ENCODE measurements at places on chromosomes 3 and 15.

- no peak for DNase-seq
These were observed 6.9 kb upstream of the UBE2E1 start for GRCh38 chr3:23798876-23799275.

- no peak for DNase-seq
These were observed 309.5 kb downstream of the GAP43 start for GRCh38 chr3:115932807-115933206.

DNA sequence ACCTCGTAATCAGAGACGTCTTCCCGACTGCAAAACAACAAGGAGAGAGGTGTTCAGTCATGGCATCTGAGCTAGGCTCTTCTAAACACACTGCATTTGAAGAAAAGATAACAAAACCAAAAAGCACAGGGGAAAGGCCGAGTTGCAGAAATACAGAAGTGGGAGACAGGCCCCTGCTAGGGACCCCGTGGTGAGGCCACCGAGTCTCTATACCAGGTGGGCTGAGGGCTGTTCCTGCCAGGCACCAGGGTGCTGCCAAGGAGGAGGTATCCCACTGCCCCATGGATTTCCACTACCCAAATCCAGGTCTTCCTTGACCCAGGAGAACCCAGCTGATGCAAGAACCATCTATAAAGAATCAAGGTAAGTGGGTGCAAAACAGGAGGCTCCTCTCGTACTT is 31.1 kb downstream of the RAB6B start:
- no peak for DNase-seq

DNA sequence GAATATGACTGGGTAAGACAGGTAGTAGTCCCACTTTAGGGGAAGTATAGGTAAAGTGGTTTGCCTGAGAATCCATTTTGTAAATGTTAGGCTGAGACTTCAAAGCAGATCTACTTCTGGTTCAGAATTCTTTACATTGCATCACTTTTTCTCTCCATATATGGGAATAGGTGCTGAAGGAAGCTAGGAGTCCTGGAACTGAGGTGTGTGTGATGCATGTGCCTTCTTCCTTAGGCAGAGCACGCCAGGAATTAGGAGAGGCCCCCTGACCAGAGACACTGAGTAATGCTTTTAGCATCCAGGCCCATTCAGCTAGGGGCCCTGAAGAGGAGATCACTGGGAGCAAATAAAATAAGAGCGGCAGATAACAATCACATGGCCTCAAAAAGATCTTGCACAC is 69.2 kb upstream of the DCP1A start:
- no peak for DNase-seq

DNA sequence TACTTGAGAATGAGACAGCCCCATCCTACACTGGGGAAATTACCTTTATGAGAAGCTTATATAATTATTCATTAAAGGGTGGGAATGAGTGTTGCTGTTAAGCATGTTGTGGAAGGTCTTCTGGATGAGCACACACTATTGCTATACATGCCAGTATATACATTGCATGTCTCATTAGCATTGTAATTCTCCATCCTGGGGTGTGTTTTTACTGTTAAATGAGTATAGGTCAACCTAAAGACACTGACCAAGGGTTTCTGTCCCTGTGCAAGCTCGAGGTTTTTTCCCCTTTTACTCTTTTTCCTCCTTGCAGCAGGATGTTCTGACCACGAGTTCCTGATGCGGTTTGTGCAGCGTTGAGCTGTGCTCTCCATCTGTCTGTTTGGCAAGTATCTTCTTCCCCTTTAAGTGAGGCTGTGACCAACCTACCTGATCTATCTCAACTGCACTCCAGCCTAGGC is 7.2 kb upstream of the IVD start:
- DNase-seq, result no peak

GRCh38 chr15:25374143-25374542 is 64.7 kb downstream of the UBE3A start:
- no peak for DNase-seq

DNA sequence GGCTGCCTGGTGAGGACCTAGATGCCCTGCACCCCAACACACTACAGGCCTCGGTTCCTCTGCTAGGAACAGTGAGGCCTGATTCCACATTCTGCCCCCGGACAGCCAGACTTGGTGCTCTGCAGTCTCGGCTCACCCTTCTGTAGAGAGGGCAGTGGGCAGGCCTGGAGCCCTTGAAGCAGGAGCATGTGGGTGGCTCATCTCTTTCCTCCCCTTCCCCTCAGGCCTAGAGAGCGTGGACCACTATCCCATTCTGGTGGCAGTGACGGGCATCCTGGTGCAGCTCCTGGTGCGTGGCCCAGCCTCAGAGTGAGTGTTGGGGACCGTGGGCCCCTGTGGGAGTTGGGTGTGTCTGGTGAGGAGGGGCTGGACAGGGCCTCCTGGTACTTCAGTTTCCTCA is 3.3 kb downstream of the AMIGO3 start:
- DNase-seq, result no peak

DNA sequence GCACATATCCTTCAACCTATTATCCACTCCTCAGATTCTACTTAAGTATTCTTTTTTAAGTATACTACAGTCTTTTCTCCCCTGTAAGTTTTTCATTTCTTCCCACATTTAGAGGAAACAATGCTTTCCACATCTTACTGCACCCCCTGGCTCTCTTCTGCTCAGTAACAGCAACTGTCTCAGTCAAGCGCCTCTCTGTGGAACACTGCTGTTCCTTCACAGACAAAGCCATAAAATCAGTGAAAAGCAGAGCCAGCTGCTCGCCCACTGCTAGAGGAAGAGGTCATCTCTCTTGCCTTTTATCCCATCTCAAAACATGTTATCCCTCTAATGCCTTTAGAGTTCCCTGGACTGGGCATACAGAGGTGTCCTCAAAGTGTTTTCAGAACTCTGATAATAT is 24.8 kb downstream of the SERP1 start:
- DNase-seq, result no peak

GRCh38 chr3:14467814-14468620 is 65.6 kb downstream of the SLC6A6 start:
- peak; percentile 77 for DNase-seq

DNA sequence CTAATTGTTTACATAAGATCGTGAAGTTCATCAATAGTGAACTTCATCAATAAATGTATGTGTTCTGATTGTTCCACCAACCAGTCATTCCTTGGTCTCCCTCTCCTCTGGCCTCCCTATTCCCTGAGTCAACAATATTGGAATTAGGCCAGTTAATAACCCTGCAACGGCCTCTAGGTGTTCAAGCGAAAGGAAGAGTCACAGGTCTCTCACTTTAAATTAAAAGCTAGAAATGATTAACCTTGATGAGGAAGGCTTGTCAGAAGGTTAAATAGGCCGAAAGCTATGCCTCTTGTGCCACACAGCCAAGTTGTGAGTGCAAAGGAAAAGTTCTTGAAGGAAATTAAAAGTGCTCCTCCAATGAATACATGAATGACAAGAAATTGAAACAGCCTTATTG is 89.4 kb upstream of the ACKR4 start:
- no peak for DNase-seq

DNA sequence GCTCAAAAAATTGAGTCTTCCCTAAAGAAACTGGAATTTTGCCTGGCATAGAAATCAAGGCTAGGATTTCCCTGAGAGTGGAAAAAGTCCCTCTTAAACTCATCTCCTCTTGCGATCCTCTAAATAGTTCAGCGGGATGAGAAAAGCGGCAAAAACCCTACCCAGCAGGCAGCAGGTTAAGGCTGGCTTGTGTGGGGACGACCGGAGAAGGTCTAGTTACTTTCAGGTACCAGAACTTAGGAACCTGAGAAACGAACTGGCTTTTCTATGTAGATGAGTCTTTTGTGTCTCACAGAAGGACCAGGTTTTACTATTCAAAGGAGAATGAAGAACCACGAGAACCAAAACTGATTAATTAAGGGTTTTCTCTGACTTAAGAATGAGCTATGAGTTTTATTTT is 523.7 kb upstream of the TGFBR2 start:
- no peak for DNase-seq

- no peak for DNase-seq
These were observed 175.0 kb upstream of the TLE3 start for GRCh38 chr15:70272565-70273355.

GRCh38 chr3:12807066-12807465 is 10.6 kb downstream of the CAND2 start:
- DNase-seq, result no peak

DNA sequence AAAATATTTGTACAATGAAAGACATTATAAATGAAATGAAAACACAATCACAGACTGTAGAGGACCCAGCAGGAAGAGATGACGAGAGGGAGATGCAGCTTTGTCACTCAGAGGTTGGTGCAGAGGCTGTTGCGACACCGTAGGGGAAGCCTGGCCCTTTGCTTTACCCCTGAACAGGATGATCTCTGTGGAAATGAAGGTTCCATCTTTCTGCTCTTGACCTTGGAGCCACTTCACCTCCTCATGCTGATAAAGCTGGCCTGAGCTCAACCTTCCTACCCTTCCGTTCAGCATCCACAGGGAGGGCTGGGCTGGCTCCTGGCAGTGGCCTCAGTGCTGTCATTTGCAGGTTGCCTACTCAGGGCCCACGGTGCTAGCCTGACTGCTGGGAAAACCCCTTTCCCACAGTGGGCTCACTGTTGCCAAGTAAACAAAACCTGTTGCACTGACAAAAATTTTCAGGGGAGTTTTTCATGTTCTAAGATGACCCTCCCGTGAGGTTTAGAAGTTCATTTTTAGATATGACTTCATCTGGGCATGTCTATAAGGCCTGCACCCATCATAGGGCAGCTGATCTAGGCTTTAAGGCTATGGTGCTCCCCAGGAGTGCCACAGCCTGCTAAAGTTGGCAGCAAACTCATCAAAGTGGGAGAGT is 3.0 kb upstream of the CD80 start:
- no peak for DNase-seq

- DNase-seq, result peak; percentile 28
These were observed 768 bp downstream of the UBXN7 start for GRCh38 chr3:196431181-196432136.

DNA sequence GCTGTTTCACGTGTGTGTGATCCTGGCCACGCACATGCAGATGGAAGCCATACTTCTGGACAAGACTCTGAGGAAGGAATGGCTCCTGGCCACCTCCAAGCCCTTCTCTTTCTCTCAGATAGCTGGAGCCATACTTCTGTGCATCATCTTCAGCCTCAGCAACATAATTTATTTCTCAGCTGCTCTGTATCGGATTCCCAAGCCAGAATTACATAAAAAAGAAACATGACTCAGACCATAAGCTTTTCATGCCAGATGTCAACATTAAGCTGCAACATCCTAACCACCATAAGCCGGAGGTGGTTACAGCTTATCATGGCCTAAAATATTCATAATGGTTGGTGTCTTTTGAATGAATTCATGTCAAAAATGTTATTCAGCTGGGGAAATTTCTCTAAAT is 10.6 kb upstream of the KIF23 start:
- DNase-seq, result no peak

DNA sequence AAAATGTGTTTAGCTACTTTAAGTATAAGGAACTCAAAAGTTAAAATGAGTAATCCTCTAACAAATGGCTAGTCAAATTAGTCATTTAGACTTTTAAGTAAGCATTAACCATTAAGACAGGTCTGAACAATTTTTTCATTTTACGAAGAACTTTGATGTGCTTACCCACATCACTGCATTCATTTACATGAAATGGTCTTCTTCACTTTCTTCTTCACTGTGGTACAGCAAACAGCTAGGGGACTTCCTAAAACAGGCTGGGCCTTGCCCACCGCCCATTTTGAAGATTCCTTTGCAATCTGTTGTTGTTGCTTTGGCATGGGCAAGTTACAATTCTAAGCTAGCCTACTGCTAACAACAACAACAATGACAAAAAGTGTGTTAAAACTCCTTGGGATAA is 67.4 kb downstream of the CBLB start:
- DNase-seq, result no peak

DNA sequence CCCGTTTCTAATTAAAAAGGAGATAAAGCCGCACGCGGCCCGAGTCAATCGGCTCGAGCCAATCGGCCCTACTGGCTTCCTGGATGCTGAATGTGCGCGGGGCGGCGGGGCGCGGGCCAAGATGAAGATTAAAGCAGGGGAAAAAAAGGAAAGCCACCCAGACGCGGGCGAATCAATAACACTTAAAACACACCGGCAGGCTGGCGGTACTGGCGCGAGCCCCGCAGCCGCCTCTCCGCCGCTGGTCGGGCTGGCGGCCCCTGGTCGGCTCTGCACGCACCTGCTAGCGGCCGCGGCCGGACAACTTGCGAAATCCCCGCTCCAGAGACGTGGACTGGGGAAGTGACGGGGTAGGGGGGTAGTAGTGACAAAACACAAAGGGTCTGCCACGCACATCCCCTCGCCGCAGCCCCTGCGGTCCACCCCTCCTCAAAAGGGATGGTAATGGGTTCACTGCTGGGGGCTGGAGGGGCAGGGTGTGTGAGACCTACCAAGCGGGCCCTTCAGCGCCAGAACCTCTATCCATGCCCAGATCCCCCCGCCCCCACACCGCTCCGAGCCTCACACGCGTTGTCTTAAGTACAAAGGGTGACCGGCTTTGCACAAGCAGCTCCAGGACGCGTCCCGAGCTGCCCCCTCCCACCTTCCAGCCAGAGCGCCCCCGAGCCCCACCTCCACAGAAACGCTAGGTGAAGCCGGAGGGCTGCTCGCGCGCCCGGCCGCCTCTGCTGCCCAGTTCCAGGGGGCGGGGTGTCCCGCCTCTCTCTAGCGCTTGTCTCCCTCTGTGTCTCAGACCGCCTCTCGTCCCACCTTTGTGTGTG is 1.4 kb downstream of the WNT7A start:
- DNase-seq, result no peak

DNA sequence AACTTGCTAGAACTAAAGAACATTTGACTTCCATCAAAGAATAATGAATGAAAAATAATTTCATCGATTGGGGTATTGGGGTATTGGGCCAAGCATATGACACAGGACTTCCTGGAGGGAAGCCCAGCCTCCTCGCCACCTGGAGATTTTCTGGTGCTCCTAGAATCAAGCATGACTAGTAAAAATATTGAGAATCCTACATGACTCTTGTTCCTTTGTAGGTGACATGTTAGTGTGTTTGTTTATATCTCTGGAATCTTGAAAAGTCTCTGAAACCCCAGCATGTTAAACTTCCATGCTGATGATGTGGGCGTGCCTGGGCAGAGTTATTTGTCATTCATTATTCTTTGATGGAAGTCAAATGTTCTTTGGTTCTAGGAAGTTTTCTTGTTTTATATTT is 90.1 kb upstream of the EPHB3 start:
- no peak for DNase-seq

DNA sequence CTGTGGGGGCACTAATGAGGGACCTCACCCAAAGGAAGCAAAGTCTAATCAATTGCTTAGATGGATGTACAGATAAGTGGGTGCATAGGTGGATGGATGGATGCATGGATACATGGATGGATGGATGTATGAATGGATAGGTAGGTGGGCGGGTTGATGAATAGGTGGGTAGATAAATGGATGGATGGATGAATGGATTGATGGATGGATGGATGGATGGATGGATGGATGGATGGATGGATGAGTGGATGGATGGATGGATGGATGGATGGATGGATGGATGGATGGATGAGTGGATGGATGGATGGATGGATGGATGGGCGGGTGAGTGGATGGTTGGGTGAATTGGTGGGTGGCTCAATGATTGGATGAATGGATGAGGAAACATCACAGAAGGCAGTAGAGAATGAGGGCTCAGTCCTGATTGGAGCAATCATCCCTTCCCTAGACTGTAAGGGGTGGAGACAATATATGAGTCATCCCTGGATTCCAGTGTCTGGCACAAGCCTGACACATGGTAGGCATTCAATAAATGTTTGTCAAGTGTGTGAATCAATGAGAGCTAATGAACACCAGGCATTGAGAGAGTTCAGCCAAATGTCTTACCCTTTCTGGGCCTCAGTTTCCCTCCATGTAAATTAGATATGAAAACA is 40.4 kb upstream of the PXYLP1 start:
- no peak for DNase-seq
